ENCODE measurements at places on chromosomes 1 and 21.

- H3K27ac ChIP-seq = no peak overlapping the region
- no peaks in the 10 kb centered on the region for H3K27me3 ChIP-seq
- no peak for DNase-seq
- H3K4me3 ChIP-seq = no peak overlapping the region
These were observed 125.4 kb downstream of the ZZZ3 start for GRCh38 chr1:77557053-77557452.

GRCh38 chr1:20126806-20127440, 7.6 kb upstream of the PLA2G2D start:
- H3K27ac ChIP-seq = no peak overlapping the region
- peaks cover 4% of the 10 kb centered on the region for H3K27me3 ChIP-seq
- DNase-seq = no peak
- no peak overlapping the region for H3K4me3 ChIP-seq
- no peaks in the 10 kb centered on the region for H3K36me3 ChIP-seq
- peaks cover 16% of the 10 kb centered on the region for H3K4me1 ChIP-seq

- no peaks in the 10 kb centered on the region for H3K4me1 ChIP-seq
- DNase-seq = no peak
- no peak overlapping the region for H3K27ac ChIP-seq
- no peaks in the 10 kb centered on the region for H3K27me3 ChIP-seq
These were observed 74.2 kb downstream of the GABPA start for GRCh38 chr21:25809013-25809412.

GRCh38 chr1:180917306-180918065, 4.8 kb downstream of the KIAA1614 start:
- peaks cover 31% of the 10 kb centered on the region for H3K4me1 ChIP-seq
- no peak overlapping the region for H3K27ac ChIP-seq

- H3K4me3 ChIP-seq = no peak overlapping the region
- H3K4me1 ChIP-seq = no peaks in the 10 kb centered on the region
- DNase-seq = no peak
These were observed 325.1 kb downstream of the CAMTA1 start for GRCh38 chr1:7110321-7110720.

GRCh38 chr21:45225741-45226327, 61.9 kb downstream of the POFUT2 start:
- DNase-seq = no peak
- H3K27me3 ChIP-seq = no peaks in the 10 kb centered on the region
- peaks cover 2% of the 10 kb centered on the region for H3K4me1 ChIP-seq
- H3K4me3 ChIP-seq = no peak overlapping the region

GRCh38 chr1:83741770-83742169, 257.2 kb downstream of the TTLL7 start:
- no peak overlapping the region for H3K27ac ChIP-seq
- no peaks in the 10 kb centered on the region for H3K36me3 ChIP-seq
- no peak overlapping the region for H3K4me3 ChIP-seq
- H3K4me1 ChIP-seq = no peaks in the 10 kb centered on the region
- DNase-seq = no peak

DNA sequence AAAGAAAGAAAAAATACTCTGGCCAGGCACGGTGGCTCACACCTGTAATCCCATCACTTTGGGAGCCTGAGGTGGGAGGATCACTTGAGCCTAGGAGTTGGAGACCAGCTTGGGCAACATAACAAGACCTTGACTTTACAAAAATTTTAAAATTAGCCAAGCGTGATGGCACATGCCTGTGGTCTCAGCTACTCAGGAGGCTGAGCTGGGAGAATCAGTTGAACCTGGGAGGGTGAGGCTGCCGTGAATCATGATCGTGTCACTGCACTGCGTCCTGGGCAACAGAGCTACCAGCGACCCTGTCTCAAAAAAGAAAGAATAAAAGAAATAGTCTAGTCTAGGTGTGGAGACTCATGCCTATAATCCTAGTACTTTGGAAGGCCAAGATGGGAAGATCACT, 22.3 kb downstream of the RRP1B start:
- H3K4me1 ChIP-seq = no peaks in the 10 kb centered on the region
- H3K27me3 ChIP-seq = no peaks in the 10 kb centered on the region
- H3K4me3 ChIP-seq = no peak overlapping the region
- H3K27ac ChIP-seq = no peak overlapping the region
- DNase-seq = no peak

Measured in muscle of leg (tissue), 16 donors.